ENCODE measurements at places on chromosomes 5 and 9.

DNA sequence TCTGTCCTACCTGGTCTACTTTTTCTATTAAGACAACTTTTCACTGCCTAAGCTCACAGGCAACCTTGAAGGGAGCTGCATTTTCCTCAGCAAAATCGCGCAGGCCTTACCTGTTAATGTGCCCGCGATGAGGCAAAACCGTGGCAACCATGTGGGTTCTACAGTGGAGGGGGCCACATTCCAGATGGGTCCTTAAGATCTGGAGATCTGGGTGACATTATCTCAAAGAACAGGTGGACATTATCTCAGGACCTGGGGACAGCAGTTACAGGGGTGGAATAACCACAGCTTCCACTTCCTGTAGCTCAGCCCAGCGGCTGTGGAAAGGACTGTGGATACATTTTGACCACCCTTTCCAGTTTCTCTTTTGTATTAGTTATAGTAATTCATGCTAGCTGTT is 112.8 kb upstream of the PTCH1 start:
- no peak for DNase-seq

- no peak for DNase-seq
Measured at GRCh38 chr5:36369219-36369690, 67.6 kb upstream of the RANBP3L start.

DNA sequence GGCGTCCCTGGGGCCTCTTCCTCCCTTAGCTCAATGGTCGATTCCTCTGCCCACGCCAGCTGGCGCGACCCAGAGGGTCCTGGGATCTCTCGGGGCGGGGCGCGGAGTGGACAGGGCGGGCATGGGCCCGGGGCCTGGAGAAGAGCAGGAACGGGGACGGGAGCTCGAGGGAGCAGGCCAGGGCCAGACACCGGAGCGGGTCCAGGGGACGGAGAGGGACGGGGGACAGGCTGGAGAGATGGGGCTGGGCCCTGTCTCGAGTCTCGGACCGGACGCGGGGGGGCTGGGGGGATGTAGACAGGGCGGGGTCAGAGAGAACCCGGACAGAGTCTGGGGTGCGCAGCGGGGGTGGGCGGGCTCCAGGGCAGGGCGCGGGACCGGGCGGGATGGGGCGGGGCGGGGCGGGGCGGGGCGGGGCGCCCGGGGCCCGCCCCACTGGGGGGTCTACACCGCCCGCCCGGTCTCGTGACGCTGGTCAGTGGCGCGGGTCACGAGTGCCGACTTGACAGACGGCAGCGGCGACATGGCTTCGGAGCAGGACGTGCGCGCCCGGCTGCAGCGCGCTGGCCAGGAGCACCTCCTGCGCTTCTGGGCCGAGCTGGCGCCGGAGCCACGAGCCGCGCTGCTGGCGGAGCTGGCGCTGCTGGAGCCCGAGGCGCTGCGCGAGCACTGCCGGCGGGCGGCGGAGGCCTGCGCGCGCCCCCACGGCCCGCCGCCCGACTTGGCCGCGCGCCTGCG is at the start of gene UAP1L1:
Gene UAP1L1, plus strand, starts transcription at position 508 of the 738 bp plus-strand sequence. Its CDS starts 16 bp downstream, at position 524.
- peak; percentile 64 for DNase-seq

DNA sequence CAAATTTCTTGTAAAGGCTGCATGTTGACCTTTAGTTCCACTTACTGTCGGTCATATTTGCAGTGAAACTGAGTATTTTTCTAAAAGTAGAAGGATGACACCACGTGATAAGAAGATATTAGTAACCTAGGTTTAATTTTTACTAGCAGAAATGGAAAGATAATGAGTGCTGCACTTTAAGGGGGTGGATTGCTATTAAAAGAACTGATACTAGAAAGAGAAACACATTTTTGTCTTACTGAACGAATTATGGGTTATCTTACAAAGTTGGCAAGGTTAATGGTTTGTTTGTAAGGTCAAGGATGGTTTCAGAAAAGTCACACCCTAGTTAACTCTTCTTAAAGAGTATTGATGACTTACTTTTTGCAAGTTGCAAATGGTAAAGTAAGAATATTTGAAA is 2.4 kb downstream of the MACIR start:
- DNase-seq = no peak

DNA sequence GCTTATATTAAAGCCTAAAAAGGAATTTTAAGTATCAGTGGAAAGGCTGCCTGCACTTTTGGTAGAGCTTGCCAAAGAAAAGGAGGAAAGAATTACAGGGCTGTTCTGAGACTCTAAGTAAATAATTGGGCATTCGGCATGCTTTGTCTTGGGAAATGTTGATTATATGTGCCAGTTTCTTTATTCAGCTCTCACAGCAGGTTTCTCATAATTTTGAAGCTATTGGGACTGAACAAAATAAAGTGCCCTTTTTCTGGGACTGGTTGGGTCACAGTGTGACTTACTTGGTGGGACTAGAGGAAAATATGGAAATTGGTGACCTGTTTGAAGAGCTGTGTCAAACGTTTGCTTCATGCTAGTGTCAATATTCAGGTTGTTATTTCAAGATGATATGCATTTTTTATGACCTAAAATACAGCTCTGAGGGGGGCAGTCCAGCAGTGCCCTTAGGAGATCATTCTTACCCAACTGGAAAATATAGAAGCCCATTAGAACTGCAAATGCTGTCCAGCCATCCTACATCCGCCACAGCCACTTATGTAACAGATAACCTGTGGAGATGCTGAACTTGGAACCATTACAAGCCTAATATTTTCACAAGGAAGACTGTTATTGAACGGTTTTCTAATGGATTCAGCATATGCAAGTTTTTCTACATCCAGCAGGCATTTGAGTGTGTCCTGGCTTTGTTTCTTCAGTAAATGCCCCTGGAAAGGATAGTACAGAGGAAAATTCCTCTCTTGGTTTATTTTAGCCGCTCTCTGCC is 122.4 kb downstream of the SNCAIP start:
- no peak for DNase-seq

DNA sequence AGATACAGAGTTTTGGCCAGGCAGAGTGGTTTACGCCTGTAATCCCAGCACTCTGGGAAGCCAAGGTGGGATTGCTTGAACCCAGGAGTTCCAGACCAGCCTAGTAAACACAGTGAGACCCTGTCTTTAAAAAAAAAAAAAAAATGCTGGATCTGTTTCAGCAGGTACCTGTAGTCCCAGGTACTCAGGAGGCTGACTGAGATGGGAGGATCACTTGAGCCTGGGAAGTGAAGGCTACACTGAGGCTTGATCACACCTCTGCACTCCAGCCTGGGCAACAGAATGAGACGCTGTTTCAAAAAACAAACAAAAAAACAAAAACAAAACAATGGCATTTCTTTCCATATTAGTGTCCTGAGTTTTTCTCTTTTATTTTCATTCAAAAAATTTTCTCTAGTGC is 19.0 kb downstream of the UNC13B start:
- DNase-seq = no peak

- no peak for DNase-seq
Measured at GRCh38 chr9:93259490-93260262, 75.7 kb downstream of the WNK2 start.

- DNase-seq = no peak
Measured at GRCh38 chr5:159456722-159457465, 126.6 kb upstream of the IL12B start.

GRCh38 chr9:113929634-113930389 is 53.7 kb downstream of the ZNF618 start:
- no peak for DNase-seq

- DNase-seq = no peak
Measured at GRCh38 chr9:123820139-123820538, 109.8 kb downstream of the DENND1A start.

- DNase-seq = no peak
Measured at GRCh38 chr5:18311266-18311665, 677.0 kb downstream of the TAF11L14 start.

- no peak for DNase-seq
Measured at GRCh38 chr9:92422611-92423338, 1.5 kb downstream of the OMD start.

- no peak for DNase-seq
Measured at GRCh38 chr5:90214991-90215390, 194.6 kb downstream of the CETN3 start.

- peak; percentile 52 for DNase-seq
Measured at GRCh38 chr5:16178745-16179372, 732 bp downstream of the MARCHF11 start.

- DNase-seq = peak; percentile 62
Measured at GRCh38 chr5:180799194-180799593, 3.4 kb downstream of the MGAT1 start.

DNA sequence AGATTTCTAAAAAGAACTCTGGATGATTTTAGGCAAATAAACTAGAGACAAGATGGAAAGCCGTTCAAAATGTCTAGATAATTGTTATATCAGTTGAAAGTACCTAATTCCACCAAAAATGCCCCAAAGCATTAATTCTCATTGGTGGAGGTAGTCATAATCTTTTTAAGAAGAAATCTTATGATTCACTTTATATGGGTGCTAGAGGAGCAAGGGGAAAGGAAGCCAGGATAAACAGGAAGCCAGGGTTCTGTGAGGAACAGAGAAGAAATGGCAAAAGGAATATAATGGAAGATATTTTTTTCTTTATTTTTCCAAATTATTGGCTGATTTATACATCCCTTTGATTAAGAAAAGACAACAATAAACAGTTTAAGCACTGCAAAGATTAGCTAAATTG is 7.8 kb downstream of the YIPF5 start:
- no peak for DNase-seq

GRCh38 chr9:96612105-96612965 is 7.3 kb downstream of the CDC14B start:
- peak; percentile 34 for DNase-seq

- no peak for DNase-seq
Measured at GRCh38 chr5:59615272-59615671, 278.3 kb downstream of the PDE4D start.

DNA sequence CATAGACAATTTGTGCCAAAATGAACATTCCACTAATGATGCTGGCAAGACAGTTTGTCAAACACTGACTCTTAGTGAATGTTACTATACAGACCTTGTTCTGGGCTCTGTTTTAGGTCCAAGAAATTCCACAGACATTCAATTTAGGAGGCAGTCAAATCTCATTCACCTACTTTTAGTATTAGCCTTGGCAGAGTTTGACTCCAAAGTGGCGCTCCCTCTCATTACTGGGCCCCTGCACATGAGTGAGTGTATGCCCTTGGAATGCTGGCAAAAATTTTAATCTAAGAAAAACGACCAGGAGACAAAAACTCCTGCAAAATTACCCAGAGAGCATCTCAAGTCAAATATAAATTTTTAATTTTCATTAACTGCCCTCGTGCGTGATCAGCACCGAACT is 94.9 kb upstream of the SLC27A6 start:
- DNase-seq = no peak

DNA sequence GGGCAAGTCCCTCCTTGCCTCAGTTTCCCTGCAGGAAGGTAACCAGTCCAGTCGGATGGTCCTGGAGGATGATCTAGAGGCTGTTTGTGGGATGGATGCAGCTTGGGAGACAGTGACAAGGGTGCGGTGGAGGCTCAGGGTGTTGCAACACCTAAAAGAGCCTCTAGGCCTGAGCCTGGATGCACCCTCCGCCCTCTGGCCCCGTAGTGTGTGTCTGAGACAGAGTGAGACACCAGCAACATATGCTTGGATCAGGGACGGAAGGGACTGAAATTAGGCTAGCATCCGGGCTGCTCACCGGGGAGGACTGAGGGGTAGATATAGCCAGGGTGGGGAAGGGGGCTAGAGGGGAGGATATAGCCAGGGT is 1.1 kb downstream of the CRAT start:
- peak; percentile 79 for DNase-seq

GRCh38 chr9:72185561-72185960 is 36.3 kb downstream of the GDA start:
- DNase-seq = no peak

DNA sequence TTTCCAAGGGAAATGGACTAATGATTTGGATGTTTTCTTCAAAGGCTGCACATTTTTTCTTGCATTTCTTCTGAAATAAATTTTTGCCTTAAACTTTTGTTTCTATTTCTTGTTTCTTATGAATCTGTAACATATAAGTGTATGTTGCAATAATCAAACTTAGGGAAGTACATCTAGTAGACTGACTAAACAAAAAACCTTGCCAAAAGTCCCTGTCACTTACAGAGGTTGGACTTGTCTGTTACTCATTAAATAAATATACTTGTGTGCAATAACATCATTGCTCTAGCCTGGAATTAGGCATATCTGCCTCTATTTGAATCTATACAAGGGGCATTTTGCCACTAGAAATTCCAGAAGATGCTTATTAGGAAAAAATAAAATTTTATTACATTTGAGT is 56.6 kb downstream of the C6 start:
- no peak for DNase-seq

- no peak for DNase-seq
Measured at GRCh38 chr9:137786511-137786920, 91.1 kb upstream of the CACNA1B start.

- DNase-seq = no peak
Measured at GRCh38 chr5:122736086-122736845, 38.6 kb upstream of the SNX2 start.

DNA sequence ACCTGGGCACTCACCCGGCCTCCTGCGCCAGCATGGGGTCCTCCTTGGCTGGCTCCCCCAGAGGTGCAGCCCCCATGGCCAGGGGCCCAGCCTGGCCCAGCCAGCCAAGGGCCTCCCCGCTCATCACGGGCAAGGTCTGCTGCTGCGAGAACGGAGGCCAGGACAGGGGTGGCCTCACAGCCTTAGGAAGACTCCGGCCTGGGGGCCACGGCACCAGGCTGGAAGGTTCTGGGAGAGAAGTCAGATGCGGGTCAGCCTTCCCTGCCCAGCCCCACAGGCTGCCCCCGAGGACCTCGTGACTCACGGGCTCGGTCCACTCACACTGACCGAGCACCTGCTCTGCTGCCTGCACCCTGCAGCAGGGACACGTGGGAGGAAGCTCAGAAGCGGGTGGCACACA is 4.2 kb downstream of the SOHLH1 start:
- no peak for DNase-seq

GRCh38 chr5:135473956-135474670 is 22.0 kb upstream of the TIFAB start:
- DNase-seq = no peak

GRCh38 chr5:178111925-178112324 is 1.4 kb upstream of the N4BP3 start:
- no peak for DNase-seq

Data from HuH-7 (cell line).